Stimulated activated naive CD4-positive, alpha-beta T cell treated with Interleukin-2 at 50 U/mL for 16 hours (primary cell): ENCODE measurements at places on chromosomes 2 and 18.
A peak's percentile ranks its signal among the peaks of the same experiment; 100 is the strongest.

- no peak for DNase-seq
Measured at GRCh38 chr18:11666831-11667230, 22.2 kb upstream of the GNAL start.

- peak; percentile 74 for DNase-seq
Measured at GRCh38 chr2:44087036-44087713, 81.5 kb upstream of the PPM1B start.

DNA sequence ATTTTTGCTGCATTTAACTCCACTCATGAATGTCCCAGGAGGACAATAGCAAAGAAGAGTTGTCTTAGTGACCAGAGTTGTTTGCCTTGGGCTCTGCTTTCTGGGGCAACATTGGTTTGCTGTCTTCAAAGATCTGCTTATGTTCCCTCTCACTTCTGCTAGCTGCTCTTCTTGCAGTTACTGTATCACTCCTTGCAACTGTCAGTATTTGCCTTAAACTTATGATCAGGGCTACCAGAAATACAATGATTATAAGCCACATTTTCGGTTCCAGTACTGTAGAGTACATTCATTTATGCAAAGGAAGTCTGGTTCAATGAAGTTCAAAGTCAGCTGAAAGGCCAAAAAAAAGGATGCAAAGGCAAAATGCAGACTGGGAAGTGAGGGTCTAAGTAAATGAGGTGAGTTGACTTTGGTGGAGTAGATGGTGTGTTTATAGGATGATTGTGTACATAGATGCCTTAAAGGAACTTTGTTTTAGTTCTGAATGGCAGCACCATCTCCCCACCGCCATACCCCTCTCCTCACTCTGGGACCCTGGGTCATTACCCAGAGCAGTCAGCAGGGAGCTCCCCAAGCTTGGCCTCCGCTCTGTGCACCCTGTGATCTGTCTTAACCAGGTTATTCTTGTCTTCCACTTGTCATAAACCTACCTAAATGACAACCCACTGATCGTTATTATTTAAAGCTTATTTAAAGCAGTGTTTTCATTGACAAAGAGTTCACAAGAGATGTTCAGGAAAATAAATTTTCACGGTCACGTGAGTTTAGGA is 236.0 kb downstream of the DOK6 start:
- no peak for DNase-seq

- DNase-seq: no peak
Measured at GRCh38 chr2:6630209-6630608, 235.5 kb downstream of the CMPK2 start.

- no peak for DNase-seq
Measured at GRCh38 chr2:177383935-177384334, 8.6 kb upstream of the AGPS start.

DNA sequence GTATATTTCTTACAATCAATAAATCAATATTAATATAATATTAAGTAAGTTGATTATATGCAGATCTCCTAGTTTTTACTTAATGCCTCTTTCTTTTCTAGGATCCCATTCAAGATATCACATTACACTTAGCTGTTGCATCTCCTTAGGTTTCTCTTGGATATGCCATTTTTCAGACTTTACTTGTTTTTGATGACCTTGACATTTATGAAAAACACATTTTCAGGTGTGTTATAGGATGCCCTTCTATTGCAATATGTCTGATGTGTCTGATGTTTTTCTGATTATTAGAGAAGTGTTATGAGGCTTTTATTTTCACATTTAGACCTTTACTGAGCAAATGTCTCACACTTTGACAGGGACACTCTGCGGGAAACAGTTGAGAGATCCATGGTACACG is 933.6 kb upstream of the CNTNAP5 start:
- no peak for DNase-seq

- no peak for DNase-seq
Measured at GRCh38 chr2:120898961-120899750, 163.5 kb downstream of the GLI2 start.

DNA sequence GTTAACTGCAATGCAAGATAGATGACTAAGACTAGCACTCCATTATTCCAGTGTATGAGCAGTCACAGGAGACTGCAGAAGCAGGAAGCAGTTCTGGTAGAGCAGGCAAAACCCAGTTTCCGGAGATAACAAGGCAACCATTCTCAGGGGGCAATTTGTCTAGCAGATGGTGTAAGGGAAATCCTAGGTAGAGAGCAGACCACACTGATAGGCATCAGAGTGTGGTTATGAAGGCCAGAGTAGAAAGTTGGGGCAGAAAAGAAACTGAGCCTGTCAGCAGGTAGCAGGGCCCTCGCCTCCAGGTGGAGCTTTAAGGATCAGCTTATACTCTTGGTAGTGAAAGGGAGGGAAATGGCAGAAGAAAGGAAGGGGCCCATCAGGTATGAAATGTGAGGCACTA is 164.4 kb downstream of the PDE11A start:
- DNase-seq: no peak

- DNase-seq: no peak
Measured at GRCh38 chr18:48852292-48852691, 98.5 kb downstream of the SMAD7 start.

- no peak for DNase-seq
Measured at GRCh38 chr2:111965062-111965461, 66.7 kb downstream of the MERTK start.

- no peak for DNase-seq
Measured at GRCh38 chr2:43388371-43388770, 162.0 kb upstream of the ZFP36L2 start.

DNA sequence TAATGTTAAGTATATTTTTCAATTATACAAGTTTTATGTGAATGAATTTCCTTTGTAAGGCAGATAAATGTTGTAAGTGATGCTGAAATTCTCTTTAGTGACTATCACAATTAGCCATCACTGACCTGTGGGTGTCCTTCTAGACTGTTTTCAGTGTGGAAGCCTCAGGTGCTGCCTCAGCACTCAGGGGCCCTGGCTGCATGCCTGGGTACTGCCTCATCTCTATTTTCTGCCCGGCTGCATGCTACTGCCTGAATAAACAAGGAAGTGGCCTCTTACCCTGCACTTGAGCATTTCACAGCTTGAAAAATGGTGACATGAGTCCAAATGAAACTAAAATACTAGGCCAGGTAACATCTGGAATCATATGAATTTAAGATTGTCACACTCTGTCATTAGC is 787.6 kb upstream of the SALL3 start:
- DNase-seq: no peak

GRCh38 chr18:23927821-23928746 is 86.5 kb upstream of the TTC39C start:
- DNase-seq: no peak

DNA sequence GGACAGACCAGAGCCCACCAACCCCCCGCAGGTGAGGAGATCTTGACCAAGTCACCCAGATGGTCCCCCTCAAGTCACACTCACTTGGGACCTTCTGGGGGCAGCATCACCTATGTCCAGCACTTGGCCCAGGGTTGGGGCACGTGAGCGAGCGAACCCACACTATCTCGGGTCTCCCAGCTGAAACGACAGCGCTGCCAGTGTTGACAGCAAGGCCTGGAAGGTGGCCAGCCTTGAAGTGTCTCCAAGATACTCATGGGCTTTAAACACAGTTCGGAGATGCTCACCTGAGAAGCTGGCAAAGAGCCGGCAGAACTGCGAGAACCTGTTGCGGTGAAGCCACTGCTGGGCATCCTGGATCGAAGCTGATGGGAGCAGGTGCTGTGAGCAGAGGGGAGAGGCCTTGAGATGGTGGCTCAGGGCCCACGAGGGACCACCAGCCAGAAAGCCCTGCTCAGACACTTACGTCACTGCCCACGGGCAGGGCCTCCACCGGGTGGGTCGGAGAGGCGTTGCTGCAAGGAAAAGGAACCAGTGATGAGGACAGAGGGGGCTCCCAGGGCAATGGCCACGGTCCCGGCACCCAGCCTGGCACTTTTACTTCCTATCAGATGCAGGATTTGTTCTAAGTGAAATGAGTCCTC is 47.5 kb downstream of the TFCP2L1 start:
- DNase-seq: no peak

GRCh38 chr2:9772999-9773902 is 70.0 kb upstream of the TAF1B start:
- no peak for DNase-seq

GRCh38 chr18:2568605-2569004 is 2.7 kb downstream of the METTL4 start:
- no peak for DNase-seq

- no peak for DNase-seq
Measured at GRCh38 chr2:176239031-176239430, 30.2 kb upstream of the MTX2 start.

- no peak for DNase-seq
Measured at GRCh38 chr2:59019566-59020159, 778.5 kb upstream of the FANCL start.

DNA sequence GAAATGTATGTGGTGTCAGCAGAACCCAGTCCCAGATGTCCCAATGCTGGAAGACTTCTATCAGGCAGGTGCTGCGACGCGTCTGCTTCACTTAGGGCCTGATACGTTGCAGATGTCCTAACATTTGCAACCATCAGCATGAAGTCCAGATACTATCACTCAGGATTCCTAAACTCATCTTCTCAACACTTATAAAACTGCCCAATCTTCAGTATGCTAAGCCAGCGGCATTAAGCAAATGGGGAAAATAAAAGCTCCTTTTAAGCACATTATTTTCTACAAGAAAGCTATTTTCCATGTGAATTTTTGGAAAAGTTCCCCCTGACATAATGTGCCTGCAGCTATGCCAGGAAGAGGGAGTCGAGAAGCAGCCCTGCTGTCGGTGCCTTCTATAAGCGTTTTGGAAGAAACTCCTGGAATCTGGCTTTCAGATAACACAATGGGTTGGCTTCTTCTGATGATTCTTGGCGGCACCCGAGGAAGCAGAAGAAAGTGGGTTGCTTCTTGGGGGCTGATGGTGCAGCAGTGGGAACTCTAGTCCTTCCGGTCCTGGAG is 60.7 kb upstream of the ITGA6 start:
- DNase-seq: no peak

DNA sequence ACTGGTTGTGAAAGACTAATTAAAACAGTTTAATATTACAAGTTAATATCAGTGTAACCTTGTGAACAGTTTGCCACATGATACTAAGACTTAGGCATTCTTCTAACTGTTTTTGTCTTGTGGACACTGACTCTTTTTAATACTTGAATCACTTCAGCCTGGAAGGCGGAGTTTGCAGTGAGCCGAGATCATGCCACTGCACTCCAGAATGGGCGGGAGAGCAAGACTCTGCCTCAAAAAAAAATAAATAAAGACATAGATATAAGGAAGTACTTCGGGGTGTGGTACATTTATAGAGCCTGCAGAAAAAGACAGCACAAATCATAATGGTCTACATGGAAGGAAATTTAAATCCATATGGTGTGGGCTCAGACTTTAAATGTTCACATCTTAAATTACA is 300.4 kb upstream of the NETO1 start:
- DNase-seq: no peak

GRCh38 chr2:95008306-95008705 is 17.2 kb upstream of the MAL start:
- DNase-seq: no peak

DNA sequence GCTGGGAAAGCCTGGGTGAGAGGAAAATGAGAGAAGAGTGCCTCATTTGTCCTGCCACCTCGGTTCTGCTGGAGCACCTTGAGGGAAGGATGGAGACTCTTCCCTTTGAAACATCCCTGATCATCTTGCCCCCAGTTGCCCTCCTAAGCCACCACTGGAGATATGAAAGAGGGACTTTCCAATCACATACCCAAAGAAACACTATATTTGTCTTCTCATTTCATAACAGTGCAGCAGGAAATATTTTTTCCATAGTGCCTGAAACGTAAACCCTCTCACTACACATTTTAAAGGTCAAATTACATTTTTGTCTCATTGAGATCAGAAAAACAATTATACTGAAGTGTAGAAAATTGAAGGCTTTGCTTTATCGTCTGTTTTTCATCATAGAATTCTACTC is 63.3 kb downstream of the KCTD18 start:
- no peak for DNase-seq

DNA sequence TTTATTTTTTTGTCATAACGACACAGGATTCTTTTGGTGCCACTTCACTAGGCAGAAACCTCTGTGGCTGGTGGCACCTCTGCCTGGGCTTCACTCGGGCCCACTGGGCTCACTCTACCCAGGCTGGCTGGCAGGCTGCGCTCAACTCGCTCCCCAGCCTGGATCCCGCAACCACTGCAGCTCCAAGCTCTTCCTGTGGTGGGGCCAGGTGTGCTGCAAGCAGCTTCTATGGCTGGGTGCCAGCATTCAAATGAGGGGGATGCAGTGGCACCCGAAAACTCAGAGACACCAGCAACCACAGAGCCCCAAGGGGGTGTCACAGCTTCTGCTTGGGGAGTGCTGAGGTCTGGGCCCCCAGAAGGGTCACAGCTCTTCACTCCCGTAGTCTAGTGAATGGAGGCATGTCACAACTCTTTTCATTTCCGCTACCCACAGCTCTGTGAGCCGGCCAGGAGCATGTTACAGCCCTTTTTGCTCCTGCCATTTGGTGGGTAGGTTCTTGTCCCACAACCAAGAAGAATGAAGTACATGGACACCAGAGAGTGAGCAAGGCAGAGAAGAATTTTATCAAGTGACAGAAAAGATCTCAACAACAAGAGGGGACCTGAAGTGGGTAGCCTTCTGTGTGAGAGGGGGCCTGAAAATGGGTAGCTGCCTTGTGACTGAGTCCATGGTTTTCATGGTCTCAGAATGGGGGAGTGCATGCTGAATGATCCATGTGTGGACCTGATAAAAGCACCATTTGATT is 170.1 kb downstream of the UBR3 start:
- DNase-seq: no peak
